Large intestine (tissue), 12 donors: ENCODE measurements at places on chromosomes 7 and 10. TPM values are rescaled to one million over a fixed set of nuclear protein-coding genes. Genes with fewer than 3 reads are reported as not detected.

LIPM gene
- polyA plus RNA-seq = 0.04 TPM

TMEM213 gene
- polyA plus RNA-seq = 0.01 TPM

DNA sequence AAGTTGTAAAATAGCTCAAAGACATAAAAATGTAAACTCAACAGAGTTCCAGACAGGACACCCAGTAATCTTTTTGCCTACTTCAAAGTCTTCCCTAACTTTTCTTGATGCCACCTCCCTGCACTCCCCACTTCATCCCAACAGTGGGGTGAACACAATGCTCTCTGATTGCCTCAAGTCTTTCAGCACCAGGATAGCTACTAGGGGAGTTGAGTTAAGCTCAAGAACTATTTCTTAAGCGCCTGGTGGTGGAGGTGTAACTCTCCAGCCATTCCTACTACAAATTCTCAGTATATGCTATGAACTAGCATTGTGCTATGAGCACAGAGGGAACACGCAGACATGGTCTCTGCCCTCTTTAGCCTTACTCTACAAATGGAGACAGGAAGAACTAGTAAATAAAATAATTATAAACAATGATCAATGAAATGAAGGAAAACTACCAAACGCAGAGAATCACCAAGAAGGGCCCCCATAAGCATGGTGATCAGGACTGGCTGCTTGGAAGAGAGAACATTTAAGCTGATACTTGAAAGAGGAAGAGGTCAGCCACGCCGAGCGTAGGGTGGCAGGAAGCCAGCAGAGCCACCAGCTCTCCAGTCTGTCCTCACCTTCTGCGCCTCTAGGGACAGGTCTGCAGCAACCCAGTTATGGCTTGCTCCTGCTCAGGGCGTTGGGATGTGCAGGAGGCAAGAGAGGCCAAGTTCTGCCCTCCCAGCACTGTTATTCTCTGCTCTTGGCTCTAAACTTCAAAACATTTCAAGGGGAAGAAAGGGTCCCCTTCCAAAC is 16.7 kb upstream of the FRA10AC1 start:
- no peak for DNase-seq

GRCh38 chr10:126101736-126102135 is 205.4 kb downstream of the FANK1 start:
- DNase-seq = no peak

GRCh38 chr7:128084896-128085608 is 53.8 kb upstream of the LRRC4 start:
- peak; percentile 31 for DNase-seq

GRCh38 chr10:127272076-127272475 is 75.7 kb upstream of the INSYN2A start:
- no peak for DNase-seq

DNA sequence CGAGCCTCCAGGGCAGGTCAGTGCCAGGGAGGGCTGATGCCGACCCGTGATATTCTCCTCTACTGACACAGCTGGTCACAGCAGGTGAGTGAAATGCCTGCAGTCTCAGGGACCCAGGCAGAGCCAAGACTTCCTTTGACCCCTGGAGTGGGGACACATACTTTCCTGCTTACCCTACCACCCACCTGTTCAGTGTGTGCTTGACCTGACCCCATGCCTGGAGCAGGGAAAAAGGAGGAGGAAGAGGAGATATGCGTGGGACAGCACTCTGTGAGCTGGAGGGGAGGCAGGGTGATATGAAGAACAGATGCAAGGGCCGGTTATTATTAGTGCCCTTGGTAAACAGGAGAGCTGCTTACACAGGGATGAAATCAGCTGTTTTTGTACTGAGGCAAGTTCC is 40.8 kb upstream of the WIPF3 start:
- DNase-seq = no peak

GRCh38 chr7:64997927-64998391 is 7.1 kb upstream of the ZNF117 start:
- no peak for DNase-seq

DNA sequence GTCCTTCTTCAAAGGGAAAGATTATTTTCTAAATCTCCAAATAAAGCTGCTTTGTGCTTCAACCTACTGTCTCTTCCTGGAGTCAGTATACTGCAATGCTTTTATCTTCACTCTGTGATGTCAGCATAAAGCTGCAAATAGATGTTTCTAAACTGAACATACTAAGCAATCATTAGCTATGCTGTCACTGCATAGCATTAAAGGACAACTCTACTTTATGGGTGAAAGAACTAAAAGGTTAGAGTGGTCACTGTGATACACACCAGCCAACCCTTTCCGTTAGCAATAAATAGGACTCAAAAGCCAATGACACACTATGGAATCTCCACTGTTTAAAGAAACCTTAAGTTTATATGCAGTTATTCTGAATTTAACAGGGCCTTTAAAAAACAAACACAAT is 1.8 kb downstream of the CCDC186 start:
- DNase-seq = peak; percentile 64
